Activated T-cell treated with anti-CD3 and anti-CD28 coated beads, Interleukin-2, amount 50 U/mL, for 72 hours (primary cell): ENCODE measurements at places on chromosomes 7 and 10. TPM values are rescaled to one million over a fixed set of nuclear protein-coding genes. Genes with fewer than 3 reads are reported as not detected.

DNA sequence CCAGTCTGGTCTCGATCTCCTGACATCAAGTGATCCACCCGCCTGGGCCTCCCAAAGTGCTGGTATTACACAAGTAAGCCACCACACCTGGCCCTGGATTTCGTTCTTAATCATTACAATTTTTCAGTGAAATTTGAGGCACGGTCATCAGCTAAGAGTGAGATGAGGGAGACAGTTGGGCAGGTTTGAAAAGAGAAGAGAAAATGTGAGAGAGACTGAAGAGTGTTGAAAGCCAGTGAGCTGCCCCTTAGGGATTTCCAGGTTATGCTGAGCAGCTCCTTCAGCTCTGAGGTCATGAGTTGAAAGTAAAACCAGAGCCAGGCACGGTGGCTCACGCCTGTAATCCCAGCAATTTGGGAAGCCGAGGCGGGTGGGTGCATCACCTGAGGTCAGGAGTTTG, 5.9 kb upstream of the UPF2 start:
- no peak overlapping the region for H3K27ac ChIP-seq
- peaks cover under 1% of the 10 kb centered on the region for H3K4me1 ChIP-seq
- peak overlapping the region; percentile 20 for H3K4me3 ChIP-seq

GRCh38 chr10:43982250-43982649, 333.6 kb upstream of the ZNF32 start:
- H3K27ac ChIP-seq = no peak overlapping the region
- H3K27me3 ChIP-seq = no peaks in the 10 kb centered on the region
- DNase-seq = no peak
- no peaks in the 10 kb centered on the region for H3K36me3 ChIP-seq
- no peak overlapping the region for H3K4me3 ChIP-seq

GRCh38 chr7:69739190-69739589, 140.9 kb downstream of the AUTS2 start:
- peak; percentile 55 for DNase-seq
- H3K4me3 ChIP-seq = no peak overlapping the region
- H3K27me3 ChIP-seq = peaks cover 28% of the 10 kb centered on the region
- peaks cover 22% of the 10 kb centered on the region for H3K4me1 ChIP-seq
- H3K36me3 ChIP-seq = no peaks in the 10 kb centered on the region
- no peak overlapping the region for H3K27ac ChIP-seq

DNA sequence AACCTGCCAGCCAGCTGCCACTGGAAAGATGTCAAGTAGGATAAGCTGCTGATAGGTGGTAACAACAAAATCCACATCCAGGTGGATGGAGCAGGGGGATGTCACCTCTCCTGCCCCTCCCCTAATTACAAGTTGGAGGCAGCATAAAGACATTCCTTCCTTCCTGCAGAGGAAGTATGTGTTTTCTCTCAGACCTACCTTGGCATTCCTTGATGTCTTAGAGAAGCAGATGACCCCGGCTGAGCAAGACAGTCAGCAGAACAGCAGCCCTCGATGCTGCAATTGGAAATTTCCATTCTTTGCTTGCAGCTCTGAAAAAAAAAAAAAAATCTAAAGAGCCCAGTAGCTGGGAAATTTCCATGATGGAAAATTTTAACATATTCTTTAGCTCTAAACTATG, 137.5 kb upstream of the MKLN1 start:
- peaks cover 52% of the 10 kb centered on the region for H3K4me1 ChIP-seq
- DNase-seq = no peak
- H3K4me3 ChIP-seq = no peak overlapping the region
- peak overlapping the region; percentile 52 for H3K27ac ChIP-seq
- H3K27me3 ChIP-seq = no peaks in the 10 kb centered on the region

DNA sequence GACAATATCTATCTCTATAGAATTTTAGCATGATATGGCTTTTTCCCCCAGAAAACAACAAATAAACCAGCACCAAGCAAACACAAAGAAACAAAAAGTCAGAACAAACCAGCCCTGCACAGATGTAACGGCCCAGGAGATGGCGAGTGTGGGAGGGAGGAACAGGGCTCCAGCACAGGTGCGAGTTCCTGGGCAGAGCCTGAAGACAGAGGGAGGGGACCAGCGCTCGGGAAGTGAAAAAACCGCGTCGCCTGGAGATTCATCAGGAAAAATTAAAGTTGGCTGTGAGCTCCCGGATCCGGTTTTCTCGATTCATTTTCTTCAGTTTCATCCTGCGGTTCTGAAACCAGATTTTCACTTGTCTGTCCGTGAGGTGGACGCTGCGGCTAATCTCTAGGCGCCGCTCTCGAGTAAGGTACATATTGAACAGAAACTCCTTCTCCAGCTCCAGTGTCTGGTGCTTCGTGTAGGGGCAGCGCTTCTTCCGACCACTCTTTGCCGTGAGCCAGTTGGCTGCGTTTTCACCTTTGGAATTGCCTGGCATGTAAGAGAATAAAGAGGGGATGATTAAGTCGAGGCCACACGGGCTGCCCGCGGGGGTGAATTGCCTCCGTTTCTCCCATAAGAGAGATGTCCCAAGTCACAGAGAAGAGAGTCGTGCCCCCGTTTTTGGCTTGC, 2.3 kb downstream of the HOXA10 start:
- H3K4me1 ChIP-seq = peaks cover 34% of the 10 kb centered on the region
- H3K4me3 ChIP-seq = peak overlapping the region; percentile 72
- no peak for DNase-seq
- H3K27me3 ChIP-seq = peaks cover 71% of the 10 kb centered on the region
- peaks cover 3% of the 10 kb centered on the region for H3K36me3 ChIP-seq

DNA sequence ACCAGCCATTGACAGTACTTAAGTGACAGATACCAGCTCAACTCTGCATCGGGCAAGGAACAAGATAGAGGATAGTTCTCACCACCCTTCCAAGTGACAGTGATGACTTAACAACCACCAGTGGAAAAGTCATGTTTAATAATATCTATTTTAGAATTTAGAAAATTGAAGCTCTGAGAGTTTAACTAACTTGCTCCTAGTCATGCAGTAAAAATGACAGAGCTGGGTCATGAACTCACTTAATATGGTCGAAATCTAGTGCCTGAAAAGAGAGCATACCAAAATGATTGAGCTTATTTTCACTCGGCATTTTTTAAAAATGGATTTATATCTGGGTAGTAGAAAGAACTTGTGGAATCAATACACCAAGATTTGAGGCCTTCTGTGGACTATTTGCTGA, 367.8 kb upstream of the IGFBP3 start:
- H3K36me3 ChIP-seq = no peaks in the 10 kb centered on the region
- H3K4me3 ChIP-seq = no peak overlapping the region
- H3K4me1 ChIP-seq = no peaks in the 10 kb centered on the region

DNA sequence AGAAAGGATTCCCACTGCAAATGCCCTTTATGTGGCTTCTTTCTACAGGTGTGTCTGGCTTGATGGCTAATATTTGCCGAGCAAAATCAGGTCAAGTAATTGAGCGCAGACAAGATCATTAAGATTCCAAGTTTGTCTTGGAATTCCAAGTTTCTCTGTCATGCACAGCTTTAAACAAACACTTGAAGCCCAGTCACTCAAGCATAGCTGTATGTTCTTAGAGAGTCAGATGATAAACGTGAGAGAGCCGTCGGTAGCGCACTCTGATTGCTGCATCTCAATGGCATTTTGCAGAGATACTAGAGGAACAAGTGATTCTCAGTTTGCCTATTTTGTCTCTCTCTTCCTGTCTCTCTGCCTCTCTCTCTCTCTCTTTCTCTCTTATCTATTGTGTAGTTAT, 658 bp downstream of the DMBT1 start:
- no peak overlapping the region for H3K4me3 ChIP-seq
- H3K4me1 ChIP-seq = peaks cover 22% of the 10 kb centered on the region
- H3K36me3 ChIP-seq = no peaks in the 10 kb centered on the region
- peaks cover 58% of the 10 kb centered on the region for H3K27me3 ChIP-seq

GRCh38 chr7:44508328-44509030, 18.0 kb upstream of the NUDCD3 start:
- peak overlapping the region; percentile 26 for H3K27ac ChIP-seq
- H3K4me1 ChIP-seq = peaks cover 11% of the 10 kb centered on the region
- peaks cover 11% of the 10 kb centered on the region for H3K27me3 ChIP-seq
- no peak overlapping the region for H3K4me3 ChIP-seq
- H3K36me3 ChIP-seq = peaks cover 14% of the 10 kb centered on the region
- DNase-seq = no peak

DNA sequence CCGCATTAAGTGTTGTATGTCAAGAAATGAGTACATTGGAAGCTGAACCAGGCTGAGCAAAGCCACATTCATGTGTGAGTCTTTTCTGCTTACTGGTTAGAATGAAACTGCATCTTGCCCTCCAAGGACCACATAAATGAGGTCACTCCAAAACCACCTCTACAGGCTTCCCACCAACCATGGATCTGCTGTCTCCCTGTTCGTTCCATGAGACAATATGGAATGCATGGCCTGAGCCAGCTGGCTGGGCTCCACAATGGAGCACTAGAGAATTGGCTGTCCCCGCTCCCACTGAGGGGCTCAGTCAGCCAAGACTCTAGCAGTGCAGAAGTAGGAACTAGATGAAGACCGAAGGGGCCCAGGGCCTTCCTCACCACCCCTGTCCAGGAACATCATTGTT, 120.8 kb downstream of the TNS3 start:
- no peaks in the 10 kb centered on the region for H3K4me1 ChIP-seq
- no peaks in the 10 kb centered on the region for H3K36me3 ChIP-seq
- H3K27ac ChIP-seq = no peak overlapping the region
- DNase-seq = no peak
- no peaks in the 10 kb centered on the region for H3K27me3 ChIP-seq
- H3K4me3 ChIP-seq = no peak overlapping the region

DNA sequence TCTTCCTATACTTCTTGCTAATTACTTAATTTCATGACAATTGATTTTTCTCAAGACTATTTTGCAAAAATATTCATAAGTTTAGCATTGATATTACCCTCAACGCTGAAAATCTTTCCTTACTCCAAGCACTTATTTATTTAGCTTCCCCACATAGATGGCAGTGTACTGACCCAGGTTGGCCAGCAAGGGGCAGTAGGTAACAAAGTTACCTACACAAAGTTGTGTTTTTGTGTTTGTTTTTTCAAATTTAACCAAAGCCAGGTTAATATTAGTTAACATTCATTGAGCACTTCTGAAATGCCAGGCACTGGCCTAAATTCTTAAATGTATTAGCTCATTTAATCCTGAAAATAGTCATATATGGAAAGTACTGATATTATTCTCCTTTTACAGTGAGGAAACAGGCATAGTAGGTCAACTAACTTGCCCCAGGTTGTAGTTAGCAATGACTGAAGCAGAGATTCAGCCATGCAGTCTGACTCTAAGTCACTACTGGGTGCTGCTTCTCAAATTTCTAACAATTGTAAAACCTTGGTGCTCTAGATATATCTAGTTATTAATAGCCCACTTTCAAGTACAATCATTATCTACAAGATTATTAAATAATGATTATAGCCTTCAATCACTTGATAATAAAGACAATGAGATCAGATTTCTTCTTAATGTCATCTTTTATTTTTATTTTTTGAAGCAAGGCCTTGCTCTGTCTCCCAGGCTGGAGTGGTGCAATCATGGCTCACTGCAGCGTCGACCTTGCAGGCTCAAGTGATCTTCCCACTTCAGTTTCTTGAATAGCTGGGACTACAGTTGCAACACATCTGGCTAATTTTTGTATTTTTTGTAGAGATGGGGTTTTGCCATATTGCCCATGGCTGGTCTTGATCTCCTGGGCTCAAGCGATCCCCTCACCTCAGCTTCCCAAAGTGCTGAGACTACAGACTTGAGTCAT, 5.8 kb upstream of the GGCT start:
- H3K4me3 ChIP-seq = no peak overlapping the region
- DNase-seq = peak; percentile 34
- H3K4me1 ChIP-seq = peaks cover 18% of the 10 kb centered on the region

DNA sequence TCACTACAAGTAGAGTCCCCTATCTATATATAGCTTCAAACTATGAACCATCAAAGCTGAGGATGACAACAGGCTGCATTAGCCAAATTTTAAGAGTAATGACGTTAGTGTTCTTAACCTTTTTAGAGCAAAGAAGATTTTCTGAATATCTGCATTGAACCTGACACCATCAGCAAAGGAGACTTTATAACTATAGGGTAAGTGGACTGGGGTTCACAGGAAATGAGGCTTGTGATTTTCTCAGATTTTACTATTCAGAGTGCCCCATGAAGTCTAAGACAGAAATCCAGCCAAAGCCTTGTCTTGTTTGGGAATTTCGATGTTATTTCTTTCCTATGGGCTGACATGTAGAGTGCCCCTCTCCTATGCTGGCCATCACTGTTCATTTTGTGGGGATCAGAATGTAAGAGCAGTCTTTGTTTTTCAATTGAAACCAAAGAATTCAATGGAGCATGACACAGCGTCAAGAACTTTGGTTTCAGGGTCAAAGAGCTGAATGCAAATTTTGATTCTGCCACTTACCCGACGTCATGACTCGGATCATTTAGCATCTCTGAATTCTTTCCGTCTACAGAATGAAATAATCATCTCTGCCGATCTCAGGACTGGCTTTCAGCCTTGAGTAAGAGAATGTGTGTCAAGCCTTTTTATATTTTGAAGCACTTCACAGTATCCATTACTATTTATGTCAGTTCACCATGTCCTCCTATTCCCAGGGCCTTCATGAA, 52.7 kb downstream of the DENND11 start:
- DNase-seq = no peak
- no peak overlapping the region for H3K4me3 ChIP-seq
- peaks cover 2% of the 10 kb centered on the region for H3K4me1 ChIP-seq

DNA sequence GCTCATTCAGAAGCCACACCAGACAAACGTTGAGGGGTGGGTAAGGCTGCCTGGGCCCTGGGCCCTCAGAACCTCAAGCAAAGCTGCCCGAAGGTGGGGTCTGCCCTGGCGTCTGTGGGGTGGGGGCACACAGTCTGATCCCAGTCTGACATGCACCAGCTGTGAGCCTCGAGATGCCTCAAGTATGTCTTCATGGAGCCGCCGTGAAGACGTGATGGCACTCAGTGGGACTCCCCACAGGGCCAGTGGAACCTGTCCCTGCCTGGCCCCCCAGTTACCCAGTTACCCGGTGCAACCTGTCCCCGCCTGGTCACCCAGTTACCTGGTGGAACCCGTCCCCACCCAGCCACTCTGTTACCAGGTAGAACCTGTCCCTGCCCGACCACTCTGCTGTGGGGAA, 351.2 kb downstream of the PTPRN2 start:
- no peak overlapping the region for H3K27ac ChIP-seq
- no peak overlapping the region for H3K4me3 ChIP-seq
- no peaks in the 10 kb centered on the region for H3K27me3 ChIP-seq
- DNase-seq = no peak
- no peaks in the 10 kb centered on the region for H3K36me3 ChIP-seq

DNA sequence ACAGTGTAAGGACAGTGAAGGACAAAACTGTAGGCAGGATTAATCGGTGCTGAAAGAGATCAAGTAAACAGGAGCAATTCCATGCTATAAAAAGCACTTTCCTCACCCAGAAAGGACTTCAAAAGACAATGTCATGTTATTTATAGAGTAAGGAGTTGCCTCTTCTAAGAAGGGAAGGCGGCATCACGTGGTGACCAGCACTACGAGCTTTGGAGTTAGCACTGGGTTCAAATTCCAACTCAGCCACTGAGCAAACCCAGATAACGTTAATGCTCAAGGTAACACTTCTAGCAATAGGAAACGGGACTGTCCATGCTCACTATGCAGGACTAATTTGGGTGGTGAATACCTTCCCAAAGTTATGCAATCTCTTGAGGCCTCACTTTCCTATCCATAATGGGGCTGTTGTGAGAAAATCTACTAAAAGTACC, 715 bp upstream of the PANK1 start:
- no peak overlapping the region for H3K4me3 ChIP-seq
- peaks cover 8% of the 10 kb centered on the region for H3K4me1 ChIP-seq
- H3K27me3 ChIP-seq = peaks cover 26% of the 10 kb centered on the region
- no peaks in the 10 kb centered on the region for H3K36me3 ChIP-seq
- no peak for DNase-seq

Gene LRIT2
- not detected for total RNA-seq

Gene OR2A14
- total RNA-seq = not detected

Gene KCNMA1
- total RNA-seq = 0.55 TPM

Gene CPA4
- total RNA-seq = 0.32 TPM

Gene COL1A2
- total RNA-seq = 0.31 TPM

Gene CUBN
- 0.76 TPM for total RNA-seq

Gene PLPP4
- not detected for total RNA-seq
